Activated CD8-positive, alpha-beta memory T cell treated with anti-CD3 and anti-CD28 coated beads, Interleukin-2, amount 10 ng/mL, durations not matched to agents 7 days and 5 days (primary cell): ENCODE measurements at places on chromosomes 3 and 15. TPM values are rescaled to one million over a fixed set of nuclear protein-coding genes. Genes with fewer than 3 reads are reported as not detected.

The RBMS3 gene
- total RNA-seq: 3.0 TPM

The MORC1 gene
- not detected for total RNA-seq

The OR5K2 gene
- total RNA-seq: not detected

The TMEM202 gene
- total RNA-seq: not detected

DNA sequence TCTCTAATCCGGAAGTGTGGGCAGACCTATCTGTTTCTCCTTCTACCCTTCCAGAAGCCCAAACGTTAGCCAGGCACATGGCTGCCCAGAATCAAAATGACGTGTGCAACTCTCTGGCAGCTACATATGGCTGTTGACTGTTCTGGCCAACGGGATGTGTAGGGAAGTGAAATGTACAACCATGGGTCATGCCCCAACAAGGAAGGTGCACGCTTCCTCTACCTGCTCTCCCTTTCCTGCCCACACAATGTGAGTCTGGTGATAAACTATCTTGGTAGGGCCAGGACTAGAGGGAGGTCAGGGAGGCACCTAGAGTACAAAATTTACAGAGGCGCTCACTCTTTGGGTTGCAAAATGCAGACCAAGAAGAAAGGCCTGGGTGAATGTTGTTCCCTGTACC, 495.9 kb upstream of the PROK2 start:
- DNase-seq: no peak
